ENCODE measurements at places on chromosomes 16 and 17. TPM values are rescaled to one million over a fixed set of nuclear protein-coding genes. Genes with fewer than 3 reads are reported as not detected.

DNA sequence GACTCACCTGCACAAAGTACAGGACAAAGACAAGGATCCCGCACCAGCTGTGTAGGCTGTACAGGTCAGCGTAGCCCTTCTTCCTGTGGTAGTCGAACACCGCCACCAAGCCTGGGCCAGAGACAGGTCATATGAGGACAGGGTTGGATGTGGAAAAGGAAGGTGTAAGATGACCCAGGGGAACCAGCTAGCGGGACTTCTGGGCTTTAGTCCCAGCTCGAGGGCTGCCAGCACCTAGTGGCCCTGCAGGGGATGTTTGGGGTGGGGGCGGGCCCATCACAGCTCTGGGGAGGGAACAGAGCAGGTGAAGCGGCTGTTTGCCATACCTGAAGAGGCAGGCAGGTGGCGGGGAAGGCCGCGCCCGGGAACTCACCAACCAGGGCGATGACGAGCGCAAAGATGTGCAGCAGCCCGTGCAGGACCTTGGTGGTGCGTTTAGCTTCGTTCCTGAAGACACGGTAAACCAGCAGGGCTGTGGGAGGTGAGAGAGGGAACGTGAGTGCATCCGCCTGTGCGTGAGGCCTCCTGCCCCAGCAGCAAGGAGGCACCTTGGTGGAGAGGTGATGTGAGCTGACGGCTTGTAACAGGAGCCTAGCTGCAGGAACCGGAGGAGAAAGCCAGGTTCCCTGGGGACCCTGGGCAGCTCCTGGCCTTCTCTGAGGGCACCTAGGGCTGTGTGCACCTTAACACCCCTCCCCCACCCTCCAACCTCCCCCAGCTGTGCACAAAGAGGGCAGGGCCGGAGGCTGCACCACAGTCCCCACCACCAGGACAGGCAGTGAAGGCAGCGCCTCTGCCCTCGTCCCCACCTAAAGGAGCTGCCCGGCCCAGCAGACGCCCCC lies 10.2 kb downstream of the CYB561 start:
- no peak for DNase-seq

DNA sequence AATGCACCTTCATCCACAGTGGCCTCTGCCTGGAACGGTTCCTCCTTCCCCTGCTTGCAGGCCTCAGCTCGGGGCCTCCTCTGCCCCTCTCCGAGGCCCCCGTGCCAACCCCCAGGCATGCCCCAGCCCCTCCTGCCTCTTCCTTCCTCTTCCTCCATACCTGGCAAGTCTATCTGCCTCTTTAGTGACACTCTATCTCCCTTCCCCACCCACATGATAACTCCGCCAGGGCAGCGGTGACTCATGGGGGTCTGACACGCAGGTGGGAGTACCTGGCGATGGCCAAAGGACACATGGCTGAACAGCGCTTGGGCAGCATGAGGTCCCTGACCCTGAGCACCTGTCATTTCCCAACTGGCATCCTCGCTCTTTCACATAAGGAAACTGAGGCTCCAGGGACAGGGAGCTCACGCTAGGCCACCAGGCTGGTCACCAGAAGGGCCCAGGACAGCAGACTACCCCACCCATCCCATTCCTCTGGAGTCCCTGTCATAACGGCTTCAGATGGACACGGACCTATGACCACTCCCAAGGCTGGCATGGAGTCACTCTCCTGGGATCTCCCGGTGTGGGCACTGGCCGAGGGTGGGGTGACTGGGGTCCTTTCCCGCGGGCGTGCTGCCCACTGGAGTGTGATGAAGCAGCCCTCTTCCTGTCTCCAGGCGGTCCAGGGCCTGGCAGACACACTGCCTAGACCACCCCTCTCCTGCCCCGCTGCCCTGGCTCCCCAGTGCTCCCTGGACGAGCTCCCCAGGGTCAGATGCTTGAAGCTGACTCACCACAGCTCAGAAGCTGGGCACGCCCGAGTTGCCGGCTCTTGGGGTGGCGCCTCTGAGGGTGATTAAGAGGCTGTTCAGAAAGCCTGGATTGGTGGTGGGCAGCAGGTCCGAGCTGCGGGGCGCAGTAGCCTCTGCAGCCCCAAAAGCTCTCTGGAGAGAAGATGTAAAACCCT lies 100.6 kb downstream of the ENGASE start:
- DNase-seq: no peak

DNA sequence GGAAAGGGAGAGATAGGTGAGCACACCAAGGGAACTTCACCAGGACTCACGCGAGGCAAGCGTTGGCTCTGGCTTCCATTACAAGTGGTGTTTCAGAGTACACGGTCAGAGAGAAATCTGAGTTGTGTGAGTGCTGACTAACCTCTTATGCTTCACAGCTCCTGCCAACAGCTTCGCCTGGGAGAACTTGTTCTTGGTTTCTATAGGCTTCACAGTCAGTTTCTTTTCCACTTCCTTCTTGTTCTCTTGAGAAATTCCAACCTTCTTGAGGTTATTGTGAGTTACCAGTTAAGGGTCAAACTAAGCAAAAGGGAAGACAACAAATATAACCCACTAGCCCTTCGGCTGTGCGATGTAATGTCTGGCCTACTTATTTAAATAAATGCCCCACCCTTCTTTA lies 18.9 kb downstream of the PSME3IP1 start:
- DNase-seq: no peak

DNA sequence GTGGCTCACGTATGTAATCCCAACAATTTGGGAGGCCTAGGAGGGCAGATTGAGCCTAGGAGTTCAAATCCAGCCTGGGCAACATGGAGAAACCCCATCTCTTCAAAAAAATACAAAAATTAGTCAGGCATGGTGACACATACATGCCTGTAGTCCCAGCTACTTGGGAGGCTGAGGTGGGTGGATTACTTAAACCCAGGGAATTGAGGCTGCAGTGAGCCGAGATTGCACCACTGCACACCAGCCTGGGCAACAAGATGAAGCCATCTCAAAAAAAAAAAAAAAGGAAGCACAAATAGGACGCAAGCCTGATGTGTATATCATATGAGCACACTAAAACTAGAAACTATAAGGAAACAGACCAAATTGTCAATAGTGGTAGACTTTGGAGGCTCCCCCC lies 17.1 kb upstream of the FLCN start:
- no peak for DNase-seq

GRCh38 chr17:62796291-62796690 lies 11.8 kb downstream of the MARCHF10 start:
- no peak for DNase-seq

DNA sequence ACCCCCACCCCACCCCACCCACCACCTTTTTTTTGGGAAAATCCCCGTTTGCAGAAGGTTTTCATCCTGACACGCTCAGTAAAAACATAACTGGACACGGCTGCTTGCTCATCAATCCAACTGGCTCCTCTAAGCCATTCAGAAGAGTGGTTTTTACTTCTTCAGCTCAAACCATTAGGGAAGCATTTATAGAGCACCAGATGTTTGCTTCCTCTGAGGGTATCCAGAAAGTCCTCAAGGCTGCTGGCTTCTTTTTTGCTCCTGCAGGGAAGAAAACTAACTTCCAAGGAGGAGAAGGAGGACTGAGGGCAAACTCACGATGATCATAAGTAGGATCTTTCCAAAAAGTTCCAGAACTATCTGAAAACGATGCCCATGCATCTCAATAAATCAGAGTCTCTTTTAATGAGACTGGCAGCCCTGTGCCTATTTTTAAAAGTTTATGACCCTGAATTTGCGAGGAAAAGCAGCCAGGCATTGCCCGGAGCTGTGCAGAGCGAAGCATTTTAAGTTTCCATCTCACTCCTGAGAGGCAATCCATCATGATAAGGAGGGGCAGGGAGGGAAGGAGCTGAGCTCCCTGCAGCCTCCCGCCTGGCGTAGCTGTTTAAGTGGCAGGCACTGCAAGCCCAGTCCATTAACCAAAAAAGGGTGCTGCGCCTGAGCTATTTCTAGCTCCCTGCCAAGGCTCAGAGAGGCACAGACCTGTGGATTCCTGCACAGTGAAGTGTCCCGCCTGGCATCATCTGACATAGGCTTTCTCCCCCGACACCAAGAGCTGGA lies 146.3 kb upstream of the FOXF1 start:
- DNase-seq: no peak

- peak; percentile 39 for DNase-seq
Observed at GRCh38 chr17:3843935-3844516, 2.0 kb downstream of the NCBP3 start.

Gene GAST
- total RNA-seq: not detected

Gene TP53TG3
- total RNA-seq: not detected

Gene MYH1
- not detected for total RNA-seq

Data from activated naive CD8-positive, alpha-beta T cell treated with anti-CD3 and anti-CD28 coated beads for 36 hours (primary cell).